Neural cell (in vitro differentiated cells): ENCODE measurements at places on chromosomes 16 and 17. TPM values are rescaled to one million over a fixed set of nuclear protein-coding genes. Genes with fewer than 3 reads are reported as not detected.

The CUEDC1 gene
- polyA plus RNA-seq, result 25.5 and 27.0 TPM in 2 replicates

The CDRT15L2 gene
- polyA plus RNA-seq, result not detected in 2 replicates

The OTOP3 gene
- not detected in 2 replicates for polyA plus RNA-seq

The SEC14L1 gene
- 40.4 and 49.7 TPM in 2 replicates for polyA plus RNA-seq

The SULT1A4 gene
- 10.4 and 16.4 TPM in 2 replicates for polyA plus RNA-seq

The MYH8 gene
- polyA plus RNA-seq, result 3.0 and 3.7 TPM in 2 replicates

The MSLN gene
- polyA plus RNA-seq, result 0.40 and 0.63 TPM in 2 replicates

The KRT23 gene
- polyA plus RNA-seq, result 0.37 and 0.86 TPM in 2 replicates

The GALK1 gene
- 4.8 TPM in 2 replicates for polyA plus RNA-seq

The MMP2 gene
- polyA plus RNA-seq, result 2.5 and 8.1 TPM in 2 replicates

The PLEKHM1 gene
- polyA plus RNA-seq, result 3.1 and 5.5 TPM in 2 replicates

The KRT12 gene
- polyA plus RNA-seq, result not detected in 2 replicates

The NPB gene
- 1.3 and 1.7 TPM in 2 replicates for polyA plus RNA-seq

The PPP1R1B gene
- polyA plus RNA-seq, result 1.8 and 3.5 TPM in 2 replicates

The KIF18B gene
- polyA plus RNA-seq, result 0.10 and 0.26 TPM in 2 replicates

The CACNA1H gene
- 27.7 and 35.7 TPM in 2 replicates for polyA plus RNA-seq

The ACE gene
- 1.5 and 2.1 TPM in 2 replicates for polyA plus RNA-seq
